ENCODE measurements at places on chromosomes 2 and 18. TPM values are rescaled to one million over a fixed set of nuclear protein-coding genes. Genes with fewer than 3 reads are reported as not detected.

DNA sequence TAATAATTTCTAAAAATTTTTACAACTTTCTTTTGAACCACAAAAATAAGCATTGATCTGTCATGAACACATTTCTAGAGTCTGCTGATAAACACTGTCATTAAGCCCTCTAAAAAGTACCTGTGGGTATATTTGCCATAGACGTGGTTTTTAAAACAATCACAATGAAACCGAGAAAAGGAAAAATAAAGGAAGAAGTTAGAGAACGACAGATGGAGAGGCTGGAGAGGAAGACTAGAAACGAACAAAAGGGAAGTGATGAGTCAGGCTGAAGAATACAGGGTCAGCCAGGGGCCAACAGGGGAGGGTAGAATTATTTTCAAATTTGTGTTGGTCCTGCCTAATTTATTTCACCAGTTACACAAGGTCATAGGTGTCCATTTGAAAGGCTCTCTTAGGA, 62.0 kb downstream of the MYL12B start:
- DNase-seq = no peak

- DNase-seq = no peak
Observed at GRCh38 chr18:1311376-1311775, 406.7 kb downstream of the ADCYAP1 start.

DNA sequence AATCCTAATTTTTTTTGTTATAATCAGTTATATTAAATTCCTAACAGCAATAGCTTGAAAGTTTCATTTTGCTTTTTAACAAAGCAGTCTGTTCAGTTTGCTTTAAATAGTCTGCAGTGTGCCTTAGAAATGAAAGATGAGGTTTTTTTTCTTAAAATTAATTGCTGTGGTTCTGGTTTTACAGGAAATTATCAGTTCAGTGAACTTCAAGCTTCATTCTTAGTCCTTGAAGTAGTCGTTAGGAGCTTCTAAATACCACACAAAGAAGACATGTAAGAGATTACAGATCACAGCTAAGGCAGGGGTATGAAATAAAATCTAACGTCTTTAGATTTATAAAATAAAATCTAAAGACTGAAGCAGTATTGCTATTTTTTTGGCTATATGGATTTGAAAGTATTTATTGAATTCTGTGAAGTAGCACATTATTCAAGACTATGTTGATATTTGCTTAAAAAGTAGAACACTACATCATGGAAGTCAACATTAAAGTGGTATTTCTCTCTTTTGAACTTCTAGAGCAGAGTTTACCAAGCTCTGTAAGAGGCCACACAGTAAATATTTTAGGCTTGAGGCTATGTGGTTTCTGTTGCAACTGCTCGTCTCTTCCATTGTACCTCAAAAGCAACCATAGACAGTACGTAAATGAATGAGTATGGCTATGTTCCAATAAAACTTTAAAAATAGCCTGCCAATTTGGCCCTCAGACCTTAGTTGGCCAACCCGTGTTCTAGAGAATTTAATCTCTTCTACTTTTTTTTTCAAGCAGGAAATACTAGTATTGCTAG, 81.5 kb upstream of the STON1 start:
- no peak for DNase-seq

- DNase-seq = no peak
Observed at GRCh38 chr2:110752871-110753270, 20.5 kb downstream of the ACOXL start.

GRCh38 chr2:72993147-72993932, 76.0 kb downstream of the EMX1 start:
- DNase-seq = no peak

DNA sequence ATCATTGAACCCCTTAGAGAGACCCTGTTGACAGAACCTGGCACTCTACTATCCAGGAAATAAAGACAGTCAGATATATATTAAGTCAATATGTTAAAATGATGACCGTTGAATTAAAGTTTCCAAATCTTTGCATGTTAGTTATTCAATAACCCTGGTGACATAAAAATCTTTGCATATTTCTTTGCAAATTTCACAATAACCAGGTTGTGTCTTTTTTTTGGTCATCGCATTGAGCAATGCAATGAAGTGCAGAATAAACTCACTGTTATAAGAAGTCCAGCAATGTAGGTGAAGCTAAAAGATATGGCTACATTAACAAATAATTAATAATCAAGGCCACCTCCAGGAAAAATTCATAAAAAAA, 596.9 kb downstream of the NYAP2 start:
- DNase-seq = no peak

DNA sequence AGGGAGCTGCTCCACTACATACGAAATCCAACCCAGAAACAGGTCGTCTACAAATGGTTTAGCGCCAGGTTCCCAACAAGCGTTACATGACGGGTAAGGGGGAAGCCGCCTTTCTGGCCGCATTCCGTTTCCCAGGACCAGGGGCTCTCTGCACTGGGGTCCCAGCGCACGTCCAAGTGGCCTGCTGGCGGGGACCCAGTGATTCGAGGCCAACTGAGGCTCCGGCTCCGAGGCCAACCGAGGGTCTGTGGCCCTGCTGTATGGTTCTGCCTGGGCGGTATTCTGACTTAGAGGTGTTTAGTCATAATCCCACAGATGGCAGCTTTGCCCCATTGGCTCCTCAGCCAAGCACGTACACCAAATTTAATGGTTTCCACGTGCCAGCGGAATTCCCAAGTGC, 127.2 kb downstream of the PKP4 start:
- no peak for DNase-seq

- no peak for DNase-seq
Observed at GRCh38 chr2:146527166-146527565, 1317.7 kb upstream of the ACVR2A start.

GRCh38 chr2:216799873-216800431, 59.9 kb downstream of the TNP1 start:
- DNase-seq = no peak

DNA sequence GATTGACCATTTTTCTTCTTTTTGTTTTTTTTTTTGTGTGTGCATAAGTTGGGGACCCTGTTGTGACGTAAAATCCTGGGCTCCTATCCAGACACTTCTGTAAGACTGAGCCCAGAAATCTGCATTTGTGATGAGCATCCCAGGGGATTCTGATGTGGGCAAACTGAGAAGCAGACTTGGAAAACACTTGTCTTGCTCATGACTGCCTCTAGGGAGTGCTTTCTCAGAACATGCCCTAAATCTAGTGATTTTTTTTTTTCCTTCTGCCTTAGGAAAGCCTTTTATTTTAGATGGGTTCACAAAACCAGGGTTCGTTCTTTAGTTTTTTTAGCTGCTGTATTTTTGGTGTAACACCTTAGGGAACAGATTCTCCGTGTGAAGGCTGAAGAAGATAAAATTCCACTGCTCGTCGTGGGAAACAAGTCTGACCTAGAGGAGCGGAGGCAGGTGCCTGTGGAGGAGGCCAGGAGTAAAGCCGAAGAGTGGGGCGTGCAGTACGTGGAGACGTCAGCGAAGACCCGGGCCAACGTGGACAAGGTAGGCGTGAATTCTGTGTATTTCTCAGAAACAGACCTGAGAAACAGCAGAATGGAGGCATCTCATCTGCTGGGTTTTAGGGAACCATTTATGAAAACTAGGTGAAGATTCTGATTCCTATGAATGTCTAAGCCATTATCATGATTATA, 36.7 kb downstream of the RALB start:
- no peak for DNase-seq

DNA sequence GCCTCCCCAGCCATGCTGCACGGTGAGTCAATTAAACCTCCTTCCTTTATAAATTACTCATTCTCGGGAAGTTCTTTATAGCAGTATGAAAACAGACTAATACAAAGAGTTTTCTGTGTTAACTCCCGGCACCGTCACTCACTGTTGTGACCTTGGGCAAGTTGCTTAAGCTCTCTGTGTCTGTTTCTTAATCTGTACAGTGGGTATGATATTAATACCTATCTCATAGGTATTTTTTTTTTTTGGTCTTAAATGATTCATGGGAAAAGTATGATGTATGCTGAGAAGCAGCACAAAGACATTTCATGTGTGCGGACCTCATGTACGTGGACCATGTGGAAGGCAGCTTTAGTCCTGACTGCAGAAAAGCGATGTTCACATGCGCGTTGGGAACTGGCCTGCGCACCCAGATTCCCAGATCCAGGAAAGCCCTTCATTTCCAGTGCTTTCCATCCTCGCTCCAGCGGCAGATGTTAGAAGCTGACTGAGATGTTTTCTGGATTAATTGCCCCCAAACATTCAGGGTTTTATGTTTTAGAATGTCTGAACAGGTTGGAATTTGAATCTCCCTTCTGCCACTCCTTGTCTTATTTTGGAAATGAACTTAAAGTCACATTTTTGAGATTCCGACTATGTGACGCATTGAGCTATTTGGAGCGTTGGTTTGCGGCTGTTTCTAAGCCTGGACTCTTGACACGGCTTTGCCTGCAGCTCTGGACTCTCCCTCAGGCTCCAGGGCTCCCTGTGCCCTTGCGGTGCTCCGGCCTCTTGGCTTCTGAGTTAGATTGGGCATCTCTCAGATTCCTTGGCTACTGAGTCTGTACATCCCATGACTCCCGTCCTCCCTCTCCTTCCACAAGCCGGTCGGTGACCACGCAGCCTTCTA, 61.4 kb downstream of the SLC4A3 start:
- no peak for DNase-seq

GRCh38 chr2:146321175-146321574, 1523.7 kb upstream of the ACVR2A start:
- no peak for DNase-seq

GRCh38 chr2:233850745-233851144, 3.6 kb downstream of the HJURP start:
- no peak for DNase-seq

DNA sequence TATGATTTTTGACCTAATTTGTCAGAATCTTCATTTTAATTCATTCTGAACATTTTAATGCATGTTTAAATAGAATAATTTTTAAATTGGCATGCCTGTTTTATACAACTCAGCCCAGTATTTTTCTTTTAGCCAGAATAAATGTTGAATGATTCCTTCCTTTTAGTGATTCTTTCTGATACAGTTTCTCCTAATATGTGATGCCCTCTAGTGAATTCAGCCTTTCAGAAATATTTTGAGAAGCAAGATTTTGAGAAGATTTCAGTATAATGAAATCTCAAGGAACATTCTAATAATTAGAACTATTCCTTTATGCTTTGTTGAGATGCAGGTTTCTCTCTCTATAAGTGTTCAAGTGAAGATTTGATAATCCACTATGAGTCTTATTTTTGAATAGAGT, 28.5 kb downstream of the LCLAT1 start:
- DNase-seq = no peak

GRCh38 chr2:9762941-9763340, 80.3 kb upstream of the TAF1B start:
- DNase-seq = no peak

- DNase-seq = no peak
Observed at GRCh38 chr2:1140389-1141003, 189.8 kb downstream of the SNTG2 start.

- DNase-seq = no peak
Observed at GRCh38 chr2:184338771-184339170, 259.6 kb upstream of the ZNF804A start.

DNA sequence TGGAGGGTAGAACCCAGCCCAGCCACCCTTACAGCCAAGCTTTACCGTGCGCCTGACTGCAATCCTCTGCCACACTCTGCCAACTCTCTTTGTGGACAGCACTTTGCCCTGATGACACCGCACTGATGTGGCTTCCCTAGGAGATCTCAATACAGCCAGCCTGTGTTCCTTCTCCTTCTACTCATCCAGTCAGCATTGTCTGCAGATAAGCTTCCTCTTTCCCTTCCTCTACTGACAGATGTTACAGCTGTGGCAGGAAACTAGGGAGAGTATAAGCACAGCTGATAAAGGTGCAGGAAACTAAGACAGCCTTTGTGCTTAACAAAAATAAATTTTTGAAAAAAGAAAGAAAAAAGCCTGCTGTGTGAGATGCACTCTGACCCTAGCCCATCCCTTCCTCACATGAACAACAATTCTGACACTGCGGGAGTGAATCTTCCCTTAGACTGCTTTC, 25.0 kb downstream of the CEP68 start:
- DNase-seq = no peak

DNA sequence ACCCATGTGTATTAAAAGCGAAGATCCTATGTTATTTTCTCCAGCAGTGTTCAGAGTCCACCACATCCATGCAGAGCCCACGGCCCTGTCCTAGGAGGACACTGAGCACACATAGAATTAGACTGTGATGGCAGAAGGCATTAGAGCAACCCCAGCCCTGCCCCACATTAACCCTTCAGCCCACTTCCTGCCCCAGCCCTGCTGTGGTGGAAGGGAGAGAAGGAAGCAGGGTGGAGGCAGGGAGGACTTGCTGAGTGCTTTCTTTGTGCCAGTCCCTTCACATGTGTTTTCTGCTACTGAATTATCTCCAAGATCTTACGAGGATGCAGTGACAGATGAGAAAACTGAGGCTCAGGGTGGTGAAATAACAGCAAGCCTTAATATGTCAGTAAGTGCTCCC, 339.0 kb downstream of the SMAD2 start:
- DNase-seq = no peak

- DNase-seq = no peak
Observed at GRCh38 chr2:170485254-170486026, 229.7 kb upstream of the SP5 start.

GRCh38 chr2:15546297-15547098, 14.6 kb downstream of the NBAS start:
- no peak for DNase-seq

Gene MEIS1
- 18.0 TPM for total RNA-seq

Gene ASXL3
- 13.1 TPM for total RNA-seq

Gene POTEC
- total RNA-seq = not detected

Gene KYNU
- total RNA-seq = 6.0 TPM

Gene PLEKHH2
- 58.9 TPM for total RNA-seq

Gene LRATD1
- 3.0 TPM for total RNA-seq
